ENCODE measurements at places on chromosomes 4 and X. TPM values are rescaled to one million over a fixed set of nuclear protein-coding genes. Genes with fewer than 3 reads are reported as not detected.

The WAS gene
- total RNA-seq: 0.37 TPM

The RAB9B gene
- total RNA-seq: 0.07 TPM

The KLF8 gene
- 14.0 TPM for total RNA-seq

The TENM3 gene
- 34.1 TPM for total RNA-seq

The BEND4 gene
- total RNA-seq: not detected

The GUCY1A1 gene
- not detected for total RNA-seq

The SPON2 gene
- 0.64 TPM for total RNA-seq

The RGN gene
- not detected for total RNA-seq

The SPRY1 gene
- 4.3 TPM for total RNA-seq

The GAGE2A gene
- total RNA-seq: not detected

The RAI2 gene
- total RNA-seq: not detected

The FAM9C gene
- not detected for total RNA-seq

The BEND2 gene
- total RNA-seq: not detected

The MXRA5 gene
- total RNA-seq: not detected
